HTR-8/SVneo (cell line): ENCODE measurements at places on chromosomes 12 and 14.
A peak's percentile ranks its signal among the peaks of the same experiment; 100 is the strongest.

DNA sequence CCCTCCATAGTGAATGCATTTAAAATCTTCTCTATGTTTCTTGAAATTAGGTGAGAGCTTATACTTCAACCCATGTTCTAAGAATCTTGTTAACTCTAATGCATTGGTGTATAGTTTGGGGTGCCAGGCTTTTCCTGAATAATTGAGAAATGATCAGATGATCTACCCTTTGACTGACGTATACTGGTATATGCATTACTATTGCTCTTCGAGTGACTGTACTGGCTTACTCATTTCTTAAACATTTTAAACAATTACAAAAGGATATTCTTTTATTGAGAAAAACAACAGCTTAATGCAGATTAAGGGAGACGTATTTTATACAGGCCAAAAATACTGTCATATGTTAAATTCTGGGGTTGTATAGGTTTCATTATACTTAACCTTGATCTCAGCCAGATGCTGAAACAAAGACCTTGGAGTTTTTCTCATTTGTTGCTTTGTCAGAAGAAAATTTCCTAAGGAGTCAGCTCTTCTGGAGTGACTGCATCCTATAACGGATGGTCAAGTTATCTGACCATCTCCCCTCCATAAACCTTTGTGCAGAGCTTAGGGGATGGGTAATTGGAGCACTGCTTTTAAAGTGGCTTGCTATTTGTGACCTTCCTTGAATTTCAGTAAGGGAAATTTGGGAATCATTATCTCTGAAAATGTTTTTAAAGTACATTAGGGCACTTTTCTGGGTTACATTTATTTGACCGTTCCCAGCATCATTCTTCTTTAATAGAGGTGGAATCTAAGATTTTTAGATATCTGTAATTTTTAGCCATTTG lies 507.6 kb downstream of the PCNX1 start:
- DNase-seq, result peak; percentile 55

GRCh38 chr12:93167841-93168492 lies 209.8 kb upstream of the NUDT4 start:
- DNase-seq, result no peak

GRCh38 chr12:97767347-97767746 lies 304.7 kb downstream of the RMST start:
- DNase-seq, result no peak

- peak; percentile 27 for DNase-seq
Observed at GRCh38 chr14:39426605-39427004, 5.6 kb downstream of the FBXO33 start.

DNA sequence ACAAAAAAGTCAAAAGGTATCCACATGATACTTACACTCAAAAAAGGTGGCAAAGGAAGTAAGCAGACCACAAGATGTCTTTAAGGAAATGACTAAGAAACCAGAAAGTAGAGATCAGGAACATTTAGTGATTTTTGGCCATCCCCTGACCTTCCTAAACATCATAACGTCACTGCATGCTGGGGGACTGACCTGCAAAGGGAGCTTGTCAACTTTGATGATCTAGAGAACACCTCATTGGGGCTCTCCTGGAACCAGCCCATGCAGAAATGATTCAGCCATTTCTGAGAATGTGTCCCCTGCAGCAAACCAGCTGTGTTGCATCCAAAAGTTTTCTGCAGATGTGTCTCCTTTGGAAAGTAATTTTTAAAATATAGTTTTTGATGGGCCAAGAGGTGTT lies 152.2 kb upstream of the RASSF8 start:
- DNase-seq, result no peak
